ENCODE measurements at places on chromosomes 1 and 21.

- no peak for DNase-seq
Observed at GRCh38 chr1:182740120-182740519, 49.5 kb upstream of the NPL start.

DNA sequence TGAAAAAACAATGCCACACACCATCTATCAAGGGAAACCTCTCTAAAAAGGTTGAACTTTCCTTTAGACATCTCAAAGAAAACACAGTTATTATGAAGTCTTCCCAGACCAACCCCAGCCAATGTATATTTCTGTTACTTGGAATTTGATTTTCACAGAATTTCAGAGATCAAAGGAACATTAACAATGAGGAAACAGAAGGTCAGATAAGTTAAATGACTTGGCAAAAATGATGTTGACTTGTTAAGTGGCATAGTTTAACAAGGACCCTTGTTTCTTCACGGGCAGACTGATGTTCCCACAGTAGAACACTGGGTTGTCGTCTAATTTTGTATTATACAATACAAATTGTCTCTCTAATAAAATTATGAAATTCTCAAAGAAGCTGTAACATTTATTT is 29.0 kb downstream of the NME7 start:
- DNase-seq = no peak

GRCh38 chr1:109498161-109498801 is 4.4 kb downstream of the CYB561D1 start:
- no peak for DNase-seq

DNA sequence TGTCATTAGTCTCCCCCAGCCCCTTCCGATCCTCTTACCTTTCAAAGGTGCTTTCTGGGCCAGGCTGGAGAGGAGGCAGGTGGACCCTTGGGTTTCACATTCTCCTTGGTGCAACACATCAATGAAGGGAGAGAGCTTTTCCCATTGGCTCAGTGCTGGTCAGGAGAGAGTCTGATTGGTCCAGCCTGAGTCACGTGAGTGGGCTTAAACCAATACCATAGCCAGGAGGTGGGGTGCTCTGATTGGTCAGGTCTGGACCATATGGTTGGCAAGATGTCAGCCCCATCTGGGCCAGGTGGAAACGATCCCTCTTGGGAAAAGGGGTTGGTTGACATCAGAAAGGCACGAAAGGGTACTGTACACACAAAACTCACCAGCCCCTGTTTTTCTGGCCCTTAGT is 44.8 kb upstream of the ABCG1 start:
- DNase-seq = no peak

DNA sequence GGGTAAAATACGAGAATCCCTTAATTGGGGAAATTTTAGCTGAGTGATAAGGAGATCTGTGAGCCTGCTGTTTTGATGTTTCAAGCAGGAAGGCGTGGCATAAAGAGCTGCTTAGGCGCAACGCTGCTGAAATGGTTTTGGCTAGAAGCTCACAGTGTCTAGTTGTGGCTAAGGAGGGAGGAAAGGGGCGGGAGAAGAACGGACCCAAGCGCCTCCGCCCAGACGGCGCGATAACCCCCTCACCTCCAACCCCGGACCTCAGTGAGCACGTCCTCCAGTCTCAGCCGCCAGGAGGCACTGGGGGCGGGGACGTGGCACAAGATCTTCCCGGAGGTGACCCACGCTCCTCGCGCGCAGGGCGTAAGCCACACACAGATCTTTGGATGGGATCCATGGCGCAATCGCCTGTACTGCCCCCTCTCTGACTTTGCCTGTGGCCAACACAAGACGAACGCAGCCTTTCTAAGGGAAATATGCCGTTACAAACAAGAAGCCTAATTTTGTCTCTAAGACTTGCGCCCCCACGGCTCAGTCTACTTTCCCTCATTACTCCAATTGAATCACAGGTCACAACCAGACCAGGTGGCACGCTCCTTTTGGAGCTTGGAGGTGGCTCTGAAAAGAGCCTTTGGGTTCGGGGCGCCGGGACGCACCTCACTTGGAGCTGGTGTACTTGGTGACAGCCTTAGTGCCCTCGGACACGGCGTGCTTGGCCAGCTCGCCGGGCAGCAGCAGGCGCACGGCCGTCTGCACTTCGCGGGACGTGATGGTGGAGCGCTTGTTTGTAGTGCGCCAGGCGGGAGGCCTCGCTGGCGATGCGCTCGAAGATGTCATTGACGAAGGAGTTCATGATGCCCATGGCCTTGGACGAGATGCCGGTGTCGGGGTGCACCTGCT is 23.4 kb upstream of the RNF187 start:
- no peak for DNase-seq

- no peak for DNase-seq
Observed at GRCh38 chr1:174815036-174815435, 184.7 kb upstream of the CACYBP start.

- no peak for DNase-seq
Observed at GRCh38 chr1:160637821-160638539, 8.9 kb downstream of the SLAMF1 start.

DNA sequence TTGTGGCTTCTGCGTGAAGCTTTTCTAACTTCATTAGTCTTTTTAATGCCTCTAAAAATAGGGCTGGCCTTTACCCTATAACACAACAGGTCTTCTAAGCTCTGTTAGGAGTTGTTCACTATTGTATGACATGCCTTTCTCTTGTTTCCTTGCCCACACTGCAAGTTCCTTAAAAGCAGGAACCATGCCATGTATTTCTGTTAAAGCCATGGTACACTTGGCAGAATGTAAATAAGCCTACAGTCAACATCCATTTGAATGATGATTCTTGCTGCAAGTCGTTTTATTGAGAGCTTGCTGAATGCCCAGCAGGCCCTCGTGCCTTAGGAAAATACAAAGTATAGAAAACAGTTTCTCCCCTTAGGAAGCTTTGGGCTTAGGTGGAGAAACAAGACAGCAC is 214.6 kb downstream of the DUSP10 start:
- no peak for DNase-seq

- no peak for DNase-seq
Observed at GRCh38 chr1:2547210-2548067, 8.7 kb upstream of the TNFRSF14 start.
